NCI-H345 (cell line): ENCODE measurements at places on chromosomes 13 and 19.

- no peak for DNase-seq
These were observed 19.3 kb downstream of the EDDM13 start for GRCh38 chr19:56291867-56292266.

- peak; percentile 67 for DNase-seq
These were observed at the start of gene GEMIN7 for GRCh38 chr19:45079063-45079910. Gene GEMIN7, plus strand, starts transcription at chr19:45079260. Its CDS starts 10,855 bp downstream, at chr19:45090115.

DNA sequence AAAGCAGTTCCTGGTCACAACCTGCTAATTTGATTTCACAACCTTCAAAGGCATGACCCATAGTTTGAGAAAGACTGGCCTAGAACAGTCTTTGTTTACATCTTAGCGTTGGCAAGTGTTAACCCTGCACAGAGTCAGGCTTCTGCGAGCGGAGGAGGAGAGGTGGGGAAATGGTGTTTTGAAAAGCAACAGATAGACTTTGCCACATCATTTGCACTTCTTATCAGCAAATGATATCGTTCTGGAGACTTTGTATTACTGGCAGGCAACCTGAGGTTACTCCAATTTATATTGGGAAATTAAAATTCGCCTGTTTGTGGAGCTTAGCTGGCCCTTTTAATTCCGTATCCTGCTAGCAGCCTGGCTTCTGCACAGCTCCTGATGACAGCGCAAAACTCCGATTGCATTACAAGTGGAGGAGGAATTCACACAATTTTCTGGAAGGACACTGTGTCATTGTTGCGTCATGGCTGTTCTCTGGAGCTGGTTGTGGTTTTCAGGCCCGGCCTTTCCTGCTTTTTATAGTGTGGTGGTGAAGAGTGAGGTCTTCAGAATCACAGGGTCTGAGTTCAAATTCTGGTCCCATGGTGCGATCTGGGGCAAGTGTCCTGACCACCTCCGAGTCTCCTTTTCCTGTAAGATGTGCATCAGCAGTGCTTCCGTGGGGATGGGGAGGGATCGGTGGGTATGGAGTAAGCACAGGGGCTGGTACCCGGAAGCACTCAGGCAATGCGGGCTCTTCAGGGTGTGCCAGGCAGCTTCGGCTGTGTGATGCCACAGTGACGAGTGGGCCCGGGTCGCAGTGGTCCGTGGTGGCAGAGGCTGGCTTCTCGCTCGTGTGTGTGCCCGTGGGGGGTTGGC, 49.1 kb upstream of the EHD2 start:
- no peak for DNase-seq

GRCh38 chr19:33840783-33841182, 44.1 kb downstream of the KCTD15 start:
- DNase-seq, result no peak

- DNase-seq, result peak; percentile 59
These were observed at the start of gene FARSA for GRCh38 chr19:12933287-12934072. Gene FARSA, minus strand, starts transcription at chr19:12933711. Its CDS starts 15 bp downstream, at chr19:12933696.

GRCh38 chr13:112057439-112057735, 9.6 kb upstream of the SOX1 start:
- no peak for DNase-seq

GRCh38 chr13:99385940-99386339, 78.7 kb upstream of the GPR183 start:
- peak; percentile 59 for DNase-seq

GRCh38 chr13:77697217-77698103, at the start of gene SLAIN1:
Gene SLAIN1, plus strand, starts transcription at chr13:77697687. Its CDS starts 227 bp downstream, at chr13:77697914.
- peak; percentile 93 for DNase-seq

DNA sequence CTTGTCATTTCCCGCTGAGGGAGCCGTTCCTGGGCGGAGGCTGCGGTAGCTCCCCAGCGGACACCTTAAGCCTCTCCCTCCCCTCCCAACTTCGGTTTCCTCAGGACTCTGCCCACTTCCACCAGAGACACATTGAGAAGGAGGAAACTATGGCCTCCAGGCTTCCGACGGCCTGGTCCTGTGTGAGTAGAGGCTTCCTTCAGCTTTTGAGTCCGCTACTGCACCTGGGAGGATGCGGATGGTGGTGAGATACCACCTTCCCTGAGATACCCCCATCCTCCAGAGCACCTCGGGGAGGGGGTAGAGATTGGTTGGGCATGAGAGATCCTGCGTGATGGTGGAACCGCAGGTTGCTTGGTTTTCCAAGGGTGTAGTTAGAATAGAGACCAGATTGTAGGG, 955 bp downstream of the ZNF274 start:
- DNase-seq, result no peak

- DNase-seq, result peak; percentile 3
These were observed 45.0 kb upstream of the RNF113B start for GRCh38 chr13:98222081-98222554.

DNA sequence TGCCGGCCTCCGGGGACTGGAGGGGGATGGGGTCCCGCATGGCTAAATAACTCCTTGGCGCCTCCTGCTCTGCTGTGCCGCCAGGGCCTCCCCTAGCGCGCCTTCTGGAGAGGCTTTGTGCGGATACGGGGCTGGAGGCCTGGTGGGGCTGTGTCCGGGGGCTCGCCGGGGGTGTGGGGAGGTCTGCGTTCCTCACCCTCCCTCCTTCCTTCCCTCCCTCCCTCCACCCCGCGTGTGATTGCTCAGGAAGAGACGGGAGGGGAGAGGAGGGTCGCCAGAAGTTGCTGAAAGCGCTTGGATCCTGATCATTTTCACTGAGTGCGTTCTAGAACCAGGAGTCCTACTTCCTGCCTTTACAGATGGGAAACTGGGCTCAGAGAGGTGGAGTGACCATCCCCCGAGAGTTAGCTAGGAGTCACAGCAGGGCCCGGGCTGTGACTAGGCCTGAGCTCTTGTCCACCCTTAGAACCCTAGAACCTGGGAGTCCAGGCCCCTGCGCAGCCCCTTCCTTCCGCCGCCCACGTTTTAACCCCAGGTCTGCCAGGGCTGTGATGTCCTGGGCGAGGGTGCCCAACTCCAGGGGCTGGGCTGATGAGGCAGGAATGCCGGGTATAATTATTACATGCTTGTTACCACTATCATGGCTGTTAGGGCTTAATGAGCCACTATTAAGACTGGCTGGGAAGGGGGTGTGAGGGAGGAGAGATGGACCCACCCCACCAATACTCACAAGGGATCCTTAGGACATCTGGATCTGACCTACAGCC, 782 bp upstream of the JUND start:
- no peak for DNase-seq

- no peak for DNase-seq
These were observed 262.0 kb downstream of the NDFIP2 start for GRCh38 chr13:79742923-79743322.

DNA sequence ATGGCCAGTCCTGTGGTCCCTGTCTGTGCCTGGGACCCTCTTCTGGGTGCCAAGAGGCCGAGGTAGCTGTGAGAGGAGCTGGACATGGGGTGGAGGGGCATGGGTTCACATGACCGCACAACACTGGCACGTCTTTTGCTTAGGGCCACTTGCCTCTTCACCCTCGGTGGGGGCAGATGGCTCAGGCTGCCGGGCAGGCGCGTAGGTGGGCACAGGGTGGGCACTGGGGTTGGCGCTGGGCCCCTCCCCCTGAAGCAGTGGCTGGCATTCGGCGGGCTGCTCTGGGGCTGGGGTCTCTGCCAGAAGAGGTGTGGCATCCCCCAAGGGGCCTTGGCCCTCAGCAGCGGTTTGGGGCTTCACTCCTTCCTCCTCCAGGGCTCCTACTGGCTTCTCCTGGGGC, 8.4 kb downstream of the PALM3 start:
- DNase-seq, result no peak

DNA sequence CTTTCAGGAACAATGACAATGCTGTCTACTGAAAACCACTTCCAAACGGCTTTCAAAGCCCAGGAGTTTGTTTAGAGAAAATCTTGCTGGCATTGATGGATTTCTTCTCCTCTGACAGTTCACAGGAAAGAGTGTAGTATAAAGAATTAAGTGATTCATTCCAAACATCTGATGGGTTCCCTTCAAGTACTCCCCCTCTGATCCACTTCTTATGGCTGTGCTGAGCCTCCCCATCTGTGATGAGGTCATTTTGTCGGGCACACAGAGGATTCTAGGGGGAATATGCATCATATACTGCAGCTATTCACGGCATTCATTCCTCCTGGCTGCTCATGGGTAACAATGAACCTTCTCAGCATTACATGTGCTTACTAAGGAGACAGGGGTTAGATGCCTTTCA, 107.9 kb downstream of the RGCC start:
- no peak for DNase-seq

GRCh38 chr19:39409208-39410016, 2.8 kb downstream of the ZFP36 start:
- peak; percentile 100 for DNase-seq

DNA sequence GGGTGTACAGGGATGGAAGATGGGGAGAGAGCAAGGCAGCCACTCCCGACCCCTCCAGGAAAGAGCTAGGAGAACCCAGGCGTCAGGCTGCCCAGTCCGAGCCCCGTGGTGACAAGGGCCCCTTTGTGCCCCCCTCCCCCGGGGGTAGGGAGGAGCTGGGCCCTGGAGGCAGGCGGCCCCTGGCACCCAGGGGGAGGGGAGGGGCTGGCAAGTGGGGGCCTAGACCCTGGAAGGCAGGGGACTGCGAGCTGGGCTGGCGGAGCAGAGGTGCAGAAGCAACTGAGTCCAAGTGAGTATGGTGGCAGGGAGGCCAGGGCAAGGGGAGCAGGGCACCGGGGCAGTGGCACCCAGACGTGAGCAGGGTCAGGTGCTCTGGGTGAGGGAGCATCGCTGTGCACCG, at the start of gene MAG:
Gene MAG, plus strand, starts transcription at position 246 of the 400 bp plus-strand sequence. CDS start 3,248 bp downstream, outside the sequence.
- no peak for DNase-seq

DNA sequence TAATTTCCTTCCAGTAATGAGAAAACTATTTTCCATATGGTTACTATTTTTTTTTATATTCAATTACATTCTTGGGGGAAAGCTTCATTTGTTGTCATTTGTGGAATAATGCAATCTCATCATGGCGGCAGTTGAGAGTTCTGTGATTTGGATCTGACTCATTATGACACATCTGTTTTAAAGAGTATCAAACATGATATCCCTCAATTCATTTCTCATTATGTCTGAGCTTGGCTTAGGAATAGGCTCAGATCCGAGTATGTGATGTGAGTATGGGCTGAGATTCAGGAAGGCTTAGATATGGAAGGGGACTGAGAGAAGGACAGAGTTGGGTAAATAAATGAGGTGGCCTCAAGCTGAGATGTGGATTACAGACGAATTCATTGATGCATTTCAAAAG, 64.4 kb downstream of the POSTN start:
- no peak for DNase-seq

DNA sequence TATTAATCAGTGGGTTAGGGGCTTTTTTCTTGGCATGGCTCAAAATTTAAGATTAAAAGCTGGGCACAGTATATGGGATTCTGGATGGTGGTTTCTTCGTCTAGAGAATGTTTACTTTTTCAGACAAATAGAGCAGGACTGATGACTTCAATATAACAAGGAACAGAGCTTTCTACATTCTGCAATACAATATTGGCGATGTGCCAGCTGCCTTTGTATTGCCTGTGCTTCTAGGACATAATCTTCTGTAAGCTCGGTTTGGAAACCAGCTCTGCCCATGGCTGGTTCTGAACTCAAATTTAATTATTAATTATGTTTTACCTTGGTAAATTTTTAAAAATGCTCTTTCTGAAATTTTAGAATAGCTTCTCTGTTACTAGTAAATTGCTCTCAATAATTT, 139.1 kb upstream of the TRPC4 start:
- DNase-seq, result peak; percentile 50

DNA sequence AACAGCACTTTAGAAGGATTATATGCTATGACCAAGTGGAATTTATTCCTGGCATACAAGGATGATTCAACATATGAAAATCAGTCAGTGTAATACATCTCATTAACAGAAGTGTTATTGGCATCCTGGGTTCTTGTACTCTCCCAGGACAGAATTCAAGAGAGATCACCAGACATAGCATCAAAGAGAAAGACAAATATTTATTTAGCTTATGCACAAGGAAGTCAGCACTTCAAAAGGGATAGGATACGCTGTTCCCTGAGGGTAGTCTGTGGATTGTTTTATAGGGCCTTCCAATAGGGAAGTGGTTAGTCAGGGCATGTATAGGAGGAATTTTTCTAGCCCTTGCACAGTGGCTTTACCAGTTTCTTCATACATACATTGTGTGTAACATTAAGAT, 1238.0 kb downstream of the PCDH17 start:
- DNase-seq, result peak; percentile 32

DNA sequence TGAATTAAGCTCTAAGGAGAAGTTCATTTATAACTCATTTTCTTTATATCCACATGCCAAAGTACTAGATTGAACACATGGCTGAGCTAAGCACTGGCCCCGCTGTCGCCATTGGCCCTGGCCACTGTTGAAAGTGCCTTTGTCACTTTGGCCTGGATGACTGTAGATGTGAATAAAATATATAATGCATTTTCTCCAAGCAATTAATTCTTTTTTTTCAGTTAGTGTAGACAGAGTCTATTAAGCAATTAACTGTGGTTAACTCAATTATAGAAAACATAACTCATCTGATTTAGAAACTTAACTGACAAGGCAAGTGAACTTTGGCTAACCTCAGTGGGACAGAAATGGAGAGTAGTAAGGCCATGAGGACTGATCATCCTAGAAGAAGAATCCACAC, 965.6 kb downstream of the EFNB2 start:
- no peak for DNase-seq

GRCh38 chr19:45402298-45403061, 2.4 kb downstream of the PPP1R13L start:
- no peak for DNase-seq

DNA sequence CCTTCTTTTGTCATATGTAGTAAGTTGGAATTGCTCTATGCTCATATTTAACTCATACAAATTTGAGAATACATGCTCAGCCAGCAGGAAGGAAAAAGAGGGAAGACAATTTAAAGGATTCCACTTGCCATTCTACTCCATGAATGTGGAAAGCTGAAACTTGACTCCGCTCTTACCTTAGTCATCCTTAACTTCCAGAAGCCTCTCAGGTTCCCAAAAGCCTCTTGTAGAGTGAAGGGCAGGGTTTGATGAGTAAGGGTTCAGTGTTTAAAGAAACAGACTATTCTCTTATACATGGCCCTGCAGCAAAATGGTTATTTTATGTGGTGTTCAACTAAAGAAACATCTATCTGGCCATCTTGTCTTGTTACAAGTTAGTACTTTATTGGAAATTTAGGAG, 27.1 kb downstream of the FAM124A start:
- DNase-seq, result no peak

GRCh38 chr13:72986197-72986596, 72.6 kb upstream of the KLF5 start:
- DNase-seq, result no peak

- no peak for DNase-seq
These were observed 2.4 kb downstream of the CACNG8 start for GRCh38 chr19:53965091-53965490.

DNA sequence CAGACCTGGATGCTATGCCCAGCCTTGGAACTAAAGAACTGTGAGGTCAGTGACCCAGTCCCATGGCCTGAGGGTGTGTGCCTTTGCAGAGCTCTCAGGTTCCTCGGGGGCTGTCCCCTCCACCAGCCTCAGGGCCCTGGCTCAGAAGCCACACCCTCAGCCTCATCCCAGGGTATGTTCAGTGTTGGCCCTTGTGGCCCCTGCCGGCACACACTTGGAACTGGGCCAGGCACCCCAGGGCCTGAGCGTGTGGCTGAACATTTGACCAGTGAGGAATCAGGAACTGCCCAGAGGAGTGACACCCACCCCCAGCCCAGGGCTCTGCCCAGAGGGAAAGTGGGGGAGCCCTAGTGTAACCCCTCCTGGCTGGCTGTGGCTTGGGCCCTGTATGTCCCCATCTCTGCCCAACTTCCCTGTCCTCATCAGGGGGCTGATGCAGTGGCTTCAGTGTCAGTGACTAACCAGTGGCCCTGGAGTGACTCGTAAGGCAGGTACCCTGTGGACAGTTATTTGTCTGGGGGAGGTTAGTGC, 10.0 kb downstream of the NKPD1 start:
- no peak for DNase-seq
